ENCODE measurements at places on chromosomes 7 and 10. TPM values are rescaled to one million over a fixed set of nuclear protein-coding genes. Genes with fewer than 3 reads are reported as not detected.

The UPK3BL2 gene
- 4.0 TPM for total RNA-seq

The NKX2-3 gene
- total RNA-seq = 15.1 TPM

The DNAJC12 gene
- 1.9 TPM for total RNA-seq

The SPDYE18 gene
- 0.54 TPM for total RNA-seq

The ZNF365 gene
- under 0.01 TPM for total RNA-seq

The IMMP2L gene
- total RNA-seq = 11.6 TPM

The TFR2 gene
- 51.7 TPM for total RNA-seq

The SORCS1 gene
- 0.27 TPM for total RNA-seq

The STX1A gene
- 0.27 TPM for total RNA-seq

The PNLIP gene
- total RNA-seq = not detected

The NUTM2E gene
- total RNA-seq = under 0.01 TPM

The INSYN2A gene
- under 0.01 TPM for total RNA-seq

The HOXA2 gene
- total RNA-seq = 0.54 TPM

The HOXA9 gene
- 105 TPM for total RNA-seq

The RAPGEF5 gene
- 0.27 TPM for total RNA-seq

The SPAM1 gene
- not detected for total RNA-seq

The OR2A14 gene
- not detected for total RNA-seq

The GIMAP6 gene
- total RNA-seq = 67.1 TPM

The OPN4 gene
- not detected for total RNA-seq

The SCART1 gene
- total RNA-seq = 3.2 TPM

The SPDYE6 gene
- total RNA-seq = not detected

The OPN1SW gene
- total RNA-seq = not detected

The SFTPD gene
- total RNA-seq = not detected

The ABCA13 gene
- total RNA-seq = 4.3 TPM

The PAPSS2 gene
- total RNA-seq = 0.54 TPM

The NMT2 gene
- 4.6 TPM for total RNA-seq

The ZNF853 gene
- 13.2 TPM for total RNA-seq

The MSMB gene
- total RNA-seq = not detected

The DNAH11 gene
- total RNA-seq = under 0.01 TPM

The MAGI2 gene
- 2.7 TPM for total RNA-seq

The HERPUD2 gene
- total RNA-seq = 61.7 TPM

The DRGX gene
- not detected for total RNA-seq

The ETV1 gene
- 0.27 TPM for total RNA-seq

Measured in hematopoietic multipotent progenitor cell (in vitro differentiated cells).